ENCODE measurements at places on chromosomes 5 and 9.

- no peak for DNase-seq
These were observed 167.6 kb upstream of the MSX2 start for GRCh38 chr5:174556756-174557155.

DNA sequence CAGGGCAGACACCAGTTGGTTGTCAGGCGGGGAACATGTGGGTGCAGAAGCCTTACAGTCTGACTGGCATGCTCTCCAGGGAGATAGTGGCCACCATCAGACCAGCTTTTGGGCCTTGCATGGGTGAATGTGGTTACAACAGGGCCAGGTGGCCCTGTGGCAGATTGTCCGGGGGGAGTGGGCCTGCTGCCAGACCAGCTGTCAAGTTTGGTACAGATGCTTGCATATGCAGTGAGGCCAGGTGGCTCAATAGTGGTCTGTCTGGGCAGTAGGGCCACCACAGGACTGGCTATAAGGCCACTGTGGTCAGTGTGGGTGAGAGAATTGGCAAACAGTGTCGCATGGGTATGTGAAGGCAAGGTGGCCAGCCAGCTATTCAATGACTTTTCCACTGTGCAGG is 148.7 kb downstream of the FAM174A start:
- DNase-seq: no peak

DNA sequence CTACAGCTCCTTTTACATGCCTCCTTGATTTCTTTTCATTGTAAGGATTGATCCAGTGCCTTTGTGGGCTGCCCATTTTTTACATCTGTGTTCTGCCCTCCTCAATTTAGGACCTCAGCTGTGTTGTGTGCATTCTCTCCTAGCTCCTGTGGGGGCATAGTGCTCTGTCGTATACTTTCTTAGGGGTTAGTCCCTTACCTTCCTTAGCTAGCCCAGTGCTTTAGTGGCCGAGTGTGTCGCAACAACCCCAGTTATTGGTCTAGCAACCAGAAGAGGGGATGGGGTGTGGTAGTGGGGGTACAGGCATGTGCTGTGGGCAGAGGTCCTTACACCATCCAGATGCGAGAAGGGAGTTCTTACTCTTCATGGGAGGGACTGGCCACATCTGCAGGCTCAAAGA is 12.1 kb downstream of the MTRR start:
- DNase-seq: no peak

DNA sequence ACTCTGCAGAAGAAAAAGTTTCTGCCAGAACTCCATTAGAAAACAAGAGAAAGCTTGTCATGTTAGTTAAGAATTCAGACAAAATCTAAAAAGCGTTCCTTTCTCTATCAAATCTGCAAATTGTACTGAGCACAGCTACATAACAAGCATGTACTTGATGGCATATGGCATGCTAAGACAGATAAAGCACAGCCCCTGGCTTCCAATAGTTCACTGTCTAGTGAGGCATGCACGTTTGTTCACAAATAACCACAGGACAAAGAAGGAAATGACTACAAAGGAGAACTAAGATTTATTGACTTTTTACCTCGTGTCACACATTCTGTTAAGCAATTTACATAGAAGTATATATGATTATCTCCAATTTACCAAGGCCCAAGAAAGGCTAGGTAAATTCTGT is 518.2 kb upstream of the TLE4 start:
- no peak for DNase-seq

- no peak for DNase-seq
These were observed 22.1 kb upstream of the LPCAT1 start for GRCh38 chr5:1545805-1546355.

- DNase-seq: no peak
These were observed 266.0 kb downstream of the DTWD2 start for GRCh38 chr5:118722122-118723020.

- no peak for DNase-seq
These were observed 6.9 kb upstream of the POMT1 start for GRCh38 chr9:131495785-131496184.

DNA sequence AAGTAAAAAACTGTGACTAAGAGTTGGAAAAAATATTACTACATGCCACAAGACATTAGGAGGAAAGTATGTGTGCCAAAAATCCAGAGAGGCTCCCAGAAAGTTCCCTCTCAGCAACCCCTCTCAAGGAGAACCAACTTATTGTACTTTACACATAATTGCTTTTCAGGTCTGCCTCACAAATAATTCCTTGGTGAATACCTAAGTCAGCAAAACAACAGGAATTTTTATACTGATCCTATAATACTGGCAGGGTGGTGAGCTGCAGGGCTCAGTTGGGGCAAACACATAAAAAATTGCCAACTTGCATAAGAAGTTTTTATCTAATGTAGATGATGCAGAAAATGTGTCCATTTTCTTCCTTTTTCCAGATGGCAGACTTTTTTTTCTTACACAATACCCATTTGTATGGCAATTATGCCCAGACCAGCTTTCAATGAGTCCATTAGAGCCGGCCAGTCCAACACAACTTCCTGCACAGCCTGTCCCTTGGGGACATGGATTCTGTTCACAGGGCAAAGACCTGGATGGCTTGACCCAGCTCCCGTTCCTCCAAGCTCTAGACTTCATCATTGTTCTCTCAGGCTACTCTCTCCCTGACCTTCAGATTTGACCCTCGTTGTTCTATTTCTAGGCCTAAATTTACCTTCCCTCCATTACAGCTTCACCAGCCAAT is 31.3 kb downstream of the MARCHF3 start:
- no peak for DNase-seq

GRCh38 chr5:160169326-160169725 is 50.1 kb upstream of the PWWP2A start:
- DNase-seq: no peak

DNA sequence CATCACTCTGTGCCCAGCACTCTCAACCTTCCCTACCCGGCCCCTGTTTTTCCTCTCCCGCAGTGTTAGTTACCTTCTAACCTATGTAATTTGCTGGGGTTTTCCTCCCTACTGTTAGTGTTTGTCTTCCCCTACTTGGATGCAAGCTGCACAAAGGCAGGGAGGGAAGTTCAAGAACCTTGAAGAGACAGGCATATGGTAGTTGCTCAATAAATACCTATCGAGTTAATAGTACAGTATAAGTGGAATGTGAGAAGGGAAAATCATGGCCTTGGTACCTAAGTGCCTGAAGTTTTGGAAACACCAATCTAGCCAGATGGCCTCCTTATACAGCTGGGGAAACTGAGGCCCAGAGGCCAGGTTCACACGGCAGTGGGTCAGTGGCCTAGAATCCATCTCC is 24.2 kb downstream of the PDGFRB start:
- no peak for DNase-seq

- no peak for DNase-seq
These were observed 303.8 kb upstream of the IRX4 start for GRCh38 chr5:2186472-2187015.

GRCh38 chr9:69471433-69471832 is 146.4 kb downstream of the ENTREP1 start:
- DNase-seq: no peak

- DNase-seq: no peak
These were observed 189.0 kb downstream of the RGS3 start for GRCh38 chr9:113652355-113653152.

GRCh38 chr9:21782205-21782604 is 20.2 kb upstream of the MTAP start:
- DNase-seq: no peak

DNA sequence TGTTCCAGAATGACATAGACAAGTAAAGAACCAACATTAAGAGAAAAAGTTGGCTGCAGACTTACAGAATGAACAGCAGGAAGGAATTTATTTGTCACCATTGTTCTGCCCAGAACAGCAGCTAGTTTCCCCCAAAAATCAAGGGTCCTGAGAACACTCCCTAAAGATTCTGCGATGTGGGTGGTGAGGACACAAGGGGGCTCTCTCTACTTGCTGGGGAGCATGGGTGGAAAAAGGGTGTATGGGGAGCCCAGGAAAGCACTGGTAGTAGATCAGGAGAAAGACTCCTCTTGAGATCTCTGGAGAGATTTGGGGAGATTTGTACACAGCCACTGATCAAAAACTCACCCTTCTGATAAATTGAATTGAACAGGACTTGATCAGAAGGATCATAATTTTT is 316.5 kb downstream of the KCTD16 start:
- no peak for DNase-seq
